Esophagus muscularis mucosa (tissue), 4 donors: ENCODE measurements at places on chromosomes 2 and 18. TPM values are rescaled to one million over a fixed set of nuclear protein-coding genes. Genes with fewer than 3 reads are reported as not detected.

DNA sequence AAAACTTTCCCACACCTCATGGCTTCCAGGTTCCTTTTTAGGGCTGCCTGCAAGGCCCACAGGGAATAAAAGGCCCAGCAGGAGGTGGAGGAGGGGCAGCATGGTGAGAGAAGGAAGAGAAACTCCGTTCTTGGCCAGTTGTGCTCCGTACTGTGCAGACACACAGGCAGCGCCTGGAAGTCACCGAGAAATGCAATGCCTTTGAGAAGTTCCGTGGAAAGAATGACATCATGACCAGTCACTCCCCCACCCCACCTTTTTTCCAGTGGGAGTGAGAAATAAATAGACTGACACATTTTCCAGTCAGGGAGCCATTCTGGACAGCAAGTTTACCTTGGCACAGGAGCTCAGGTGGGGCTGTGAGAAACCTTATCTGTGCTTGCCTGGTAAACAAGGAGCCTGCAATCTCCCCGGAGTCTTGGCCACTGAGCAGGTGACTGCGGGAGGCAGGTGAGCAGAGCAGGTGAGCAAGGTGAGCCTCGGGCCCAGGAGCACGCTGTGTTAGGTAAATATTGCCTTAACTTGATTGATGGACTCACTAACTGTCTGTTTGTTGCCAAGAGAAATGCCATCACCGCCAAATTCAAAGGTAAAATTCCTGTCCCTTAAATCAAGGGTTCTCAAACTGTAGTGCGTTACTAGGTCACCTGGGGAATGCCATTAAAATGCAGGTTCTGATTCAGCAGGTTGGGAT lies 13.5 kb upstream of the LBH start:
- no peaks in the 10 kb centered on the region for H3K27me3 ChIP-seq
- no peak overlapping the region for H3K4me3 ChIP-seq
- H3K4me1 ChIP-seq: peaks cover 10% of the 10 kb centered on the region
- DNase-seq: no peak

Gene DHRS9
- total RNA-seq: not detected

Gene MYO3B
- 0.06 TPM for total RNA-seq

Gene DUSP2
- 5.5 TPM for total RNA-seq

GRCh38 chr2:110869472-110870446 lies 137.4 kb downstream of the ACOXL start:
- peak; percentile 81 for DNase-seq
- H3K27ac ChIP-seq: no peak overlapping the region
- no peak overlapping the region for H3K4me3 ChIP-seq
- no peaks in the 10 kb centered on the region for H3K4me1 ChIP-seq
- H3K27me3 ChIP-seq: peaks cover 9% of the 10 kb centered on the region

Gene KIF1A
- total RNA-seq: 3.9 TPM

DNA sequence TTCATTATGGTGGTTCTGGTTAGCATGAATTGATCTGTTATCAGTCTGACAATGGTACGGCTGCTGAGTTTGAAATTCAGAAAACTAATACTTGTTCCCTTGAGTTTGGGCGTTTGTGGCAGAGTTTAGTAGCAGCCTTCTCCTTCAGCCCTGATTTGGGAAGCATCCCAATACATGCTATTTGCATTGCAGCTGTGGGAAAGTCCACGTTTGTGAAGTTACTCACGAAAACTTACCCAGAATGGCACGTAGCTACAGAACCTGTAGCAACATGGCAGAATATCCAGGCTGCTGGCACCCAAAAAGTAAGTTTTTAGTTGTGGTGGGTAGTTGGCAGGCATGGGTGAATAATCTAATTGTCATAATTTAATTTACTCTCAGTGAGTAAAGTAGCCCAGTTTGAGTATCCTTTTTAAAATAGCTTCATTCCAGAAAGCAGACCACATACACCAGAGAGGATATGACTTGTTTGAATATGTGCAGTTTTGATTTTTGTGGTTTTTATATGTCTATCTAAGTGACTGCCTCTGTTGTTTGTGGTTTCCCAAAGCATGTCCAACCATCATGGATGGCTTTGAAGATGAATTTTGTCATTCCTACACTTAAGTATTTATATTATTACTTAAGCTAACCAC lies 12.2 kb downstream of the DGUOK start:
- H3K36me3 ChIP-seq: peaks cover under 1% of the 10 kb centered on the region
- DNase-seq: no peak
- no peak overlapping the region for H3K4me3 ChIP-seq
- peaks cover 41% of the 10 kb centered on the region for H3K4me1 ChIP-seq

DNA sequence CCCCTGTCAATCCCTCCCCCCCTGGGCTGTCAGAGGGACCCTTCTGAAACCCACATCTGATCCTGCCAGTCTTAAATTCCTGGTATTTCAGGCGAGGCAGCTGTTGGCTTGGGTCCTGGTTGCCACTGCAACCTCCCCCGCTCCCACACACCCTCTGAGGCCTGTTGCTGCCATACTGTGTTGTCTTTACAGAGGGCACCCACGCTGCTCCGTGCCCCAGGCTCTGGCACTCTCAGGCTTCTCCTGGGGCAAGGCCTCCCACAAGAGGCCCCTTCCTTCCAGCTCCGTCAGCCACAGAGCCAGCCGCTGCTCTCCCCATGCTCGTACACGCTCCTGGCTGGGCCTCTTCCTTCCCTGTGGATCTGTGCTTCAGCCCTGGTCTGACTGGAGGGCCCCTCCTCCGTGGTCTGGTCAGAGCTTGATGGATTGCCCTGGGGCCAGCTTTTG lies 8.6 kb downstream of the CABLES1 start:
- peaks cover 13% of the 10 kb centered on the region for H3K27me3 ChIP-seq
- H3K36me3 ChIP-seq: no peaks in the 10 kb centered on the region
- peak overlapping the region; percentile 63 for H3K27ac ChIP-seq
- H3K4me3 ChIP-seq: no peak overlapping the region
- DNase-seq: no peak

GRCh38 chr2:162574615-162575452 lies 230.9 kb downstream of the GCA start:
- no peaks in the 10 kb centered on the region for H3K36me3 ChIP-seq
- H3K27ac ChIP-seq: no peak overlapping the region
- peaks cover 18% of the 10 kb centered on the region for H3K4me1 ChIP-seq
- no peak overlapping the region for H3K4me3 ChIP-seq
- DNase-seq: no peak
- no peaks in the 10 kb centered on the region for H3K27me3 ChIP-seq

DNA sequence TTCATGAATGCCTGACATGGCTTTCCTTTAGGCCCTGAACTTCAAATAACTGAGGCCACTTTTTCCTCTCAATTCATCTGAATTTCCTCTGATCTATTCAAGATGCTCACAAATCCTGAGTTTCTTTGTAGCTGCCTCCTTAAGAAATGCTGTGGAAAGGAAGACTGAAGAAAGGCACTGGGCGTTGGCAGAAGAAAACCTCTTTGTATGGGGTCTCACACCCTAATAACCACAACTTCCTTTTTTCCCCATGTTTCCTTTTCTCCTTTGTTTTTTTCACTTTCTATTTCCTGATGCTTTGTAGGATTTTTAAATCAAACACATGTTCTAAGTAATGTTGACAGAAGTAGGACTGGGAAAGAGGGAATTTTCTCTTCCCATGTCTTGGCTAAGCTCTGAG lies 447.4 kb downstream of the CMPK2 start:
- H3K4me1 ChIP-seq: no peaks in the 10 kb centered on the region
- DNase-seq: no peak
- H3K4me3 ChIP-seq: no peak overlapping the region
- H3K27ac ChIP-seq: no peak overlapping the region

Gene VWA3B
- not detected for total RNA-seq

- no peak overlapping the region for H3K27ac ChIP-seq
- peaks cover 3% of the 10 kb centered on the region for H3K27me3 ChIP-seq
- H3K4me3 ChIP-seq: no peak overlapping the region
- DNase-seq: peak; percentile 45
- H3K36me3 ChIP-seq: no peaks in the 10 kb centered on the region
- no peaks in the 10 kb centered on the region for H3K4me1 ChIP-seq
Observed at GRCh38 chr2:96075199-96075771, 40.6 kb upstream of the GPAT2 start.

Gene SERPINB12
- not detected for total RNA-seq

Gene UGT1A5
- total RNA-seq: not detected

GRCh38 chr2:38791744-38792143 lies 13.7 kb downstream of the GEMIN6 start:
- no peaks in the 10 kb centered on the region for H3K27me3 ChIP-seq
- no peaks in the 10 kb centered on the region for H3K4me1 ChIP-seq
- H3K27ac ChIP-seq: no peak overlapping the region
- DNase-seq: no peak
- no peak overlapping the region for H3K4me3 ChIP-seq
- no peaks in the 10 kb centered on the region for H3K36me3 ChIP-seq

Gene ABCB11
- total RNA-seq: not detected

DNA sequence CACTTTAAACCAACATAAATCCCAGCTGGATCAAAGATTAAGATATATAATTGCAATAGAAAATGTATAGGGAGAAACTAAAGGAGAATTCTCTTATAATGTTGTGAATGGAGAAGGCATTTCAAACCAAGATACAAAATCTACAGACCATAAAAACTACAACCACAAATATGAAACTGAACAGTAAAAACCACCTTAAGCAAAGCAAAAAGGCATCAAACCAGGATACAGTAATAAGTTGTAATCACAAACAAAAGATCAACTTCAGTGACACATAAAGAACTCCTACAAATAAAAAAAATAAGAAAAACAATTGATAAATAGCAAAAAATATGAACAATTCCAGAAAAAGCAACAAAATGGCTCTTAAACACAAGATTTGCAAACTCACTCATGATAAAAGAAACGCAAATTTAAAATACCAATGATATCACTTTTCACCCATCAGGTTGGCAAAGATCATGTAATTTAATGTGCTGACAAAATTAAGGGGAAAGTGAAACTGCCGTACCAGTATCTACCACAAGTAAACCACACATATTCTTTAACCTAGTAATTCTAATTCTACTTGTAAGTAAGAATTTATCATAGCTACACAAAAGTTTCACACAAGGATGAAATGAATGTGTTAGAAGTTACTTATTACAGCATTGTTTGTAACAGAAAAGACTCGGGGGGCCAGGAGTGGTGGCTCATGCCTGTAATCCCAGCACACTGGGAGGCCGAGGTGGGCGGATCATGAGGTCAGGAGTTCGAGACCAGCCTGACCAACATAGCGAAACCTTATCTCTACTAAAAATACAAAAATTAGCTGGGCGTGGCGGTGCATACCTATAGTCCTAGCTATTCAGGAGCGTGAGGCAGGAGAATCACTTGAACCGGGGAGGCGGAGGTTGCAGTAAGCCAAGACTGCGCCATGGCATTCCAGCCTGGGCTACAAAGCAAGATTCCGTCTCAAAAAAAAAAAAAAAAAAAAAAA lies 101.9 kb downstream of the USP34 start:
- no peaks in the 10 kb centered on the region for H3K4me1 ChIP-seq
- H3K27me3 ChIP-seq: no peaks in the 10 kb centered on the region
- no peak for DNase-seq
- no peak overlapping the region for H3K27ac ChIP-seq
- H3K36me3 ChIP-seq: peaks cover 25% of the 10 kb centered on the region

GRCh38 chr2:178152033-178152432 lies 39.8 kb downstream of the RBM45 start:
- H3K4me1 ChIP-seq: no peaks in the 10 kb centered on the region
- H3K27me3 ChIP-seq: no peaks in the 10 kb centered on the region
- no peak overlapping the region for H3K27ac ChIP-seq
- H3K4me3 ChIP-seq: no peak overlapping the region
- H3K36me3 ChIP-seq: no peaks in the 10 kb centered on the region

Gene MATN3
- 1.3 TPM for total RNA-seq

GRCh38 chr2:149972066-149972465 lies 384.5 kb upstream of the MMADHC start:
- no peak overlapping the region for H3K27ac ChIP-seq
- H3K36me3 ChIP-seq: no peaks in the 10 kb centered on the region
- no peaks in the 10 kb centered on the region for H3K4me1 ChIP-seq
- no peaks in the 10 kb centered on the region for H3K27me3 ChIP-seq
- no peak for DNase-seq

DNA sequence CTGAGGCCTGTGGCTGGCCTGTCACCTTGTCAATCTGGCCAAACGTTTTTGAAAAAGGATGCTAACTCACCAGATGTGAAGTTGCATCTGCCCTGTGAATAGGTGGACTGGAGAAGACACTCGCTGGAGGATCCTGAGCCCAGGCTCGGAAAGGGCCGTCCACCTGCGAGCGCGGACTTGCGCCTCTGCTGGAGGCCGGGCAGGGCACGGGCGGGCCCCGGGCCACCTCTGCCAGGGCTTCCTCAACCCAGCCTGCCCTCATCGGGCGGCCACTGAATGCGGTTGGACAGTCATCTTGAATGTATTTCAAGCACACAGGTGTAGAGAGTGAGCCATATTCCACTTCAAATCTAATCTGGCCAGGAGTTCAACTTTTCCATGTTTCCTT lies 83.9 kb downstream of the FAM210A start:
- peaks cover 12% of the 10 kb centered on the region for H3K36me3 ChIP-seq
- no peak overlapping the region for H3K4me3 ChIP-seq
- peak overlapping the region; percentile 67 for H3K27ac ChIP-seq
- no peak for DNase-seq
- no peaks in the 10 kb centered on the region for H3K27me3 ChIP-seq

GRCh38 chr2:183117226-183117625 lies 7.0 kb upstream of the NUP35 start:
- H3K4me3 ChIP-seq: no peak overlapping the region
- no peak overlapping the region for H3K27ac ChIP-seq
- H3K36me3 ChIP-seq: no peaks in the 10 kb centered on the region
- DNase-seq: no peak

DNA sequence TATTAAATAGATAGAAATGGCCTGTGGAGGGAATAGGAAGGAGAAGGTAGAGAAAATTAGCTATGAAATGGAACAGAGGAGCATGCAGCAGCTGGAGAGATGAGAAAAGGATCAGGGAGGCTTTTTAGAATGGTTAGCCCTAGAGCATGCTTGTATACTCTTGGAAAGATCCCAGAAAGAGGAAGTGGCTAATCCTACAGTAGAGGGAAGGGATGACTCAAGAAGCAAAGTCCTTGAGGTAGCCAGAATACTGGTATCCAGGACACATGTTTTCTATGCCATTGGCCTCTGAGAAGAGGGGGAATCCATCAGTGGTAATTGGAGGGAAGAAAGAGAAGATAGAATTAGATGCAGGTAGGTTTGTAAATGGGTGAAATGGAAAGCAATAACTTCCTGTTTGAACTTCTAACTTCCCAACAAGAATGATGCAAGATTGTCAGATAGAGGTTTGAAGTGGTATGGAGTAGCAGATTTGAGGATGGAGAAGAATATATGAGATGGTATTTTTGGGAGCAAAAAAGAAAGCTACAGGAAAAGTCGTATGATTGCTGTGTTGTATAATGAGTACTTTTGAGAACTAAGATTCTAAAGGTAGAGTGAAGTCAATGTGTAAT lies 17.1 kb upstream of the OSBPL6 start:
- H3K36me3 ChIP-seq: no peaks in the 10 kb centered on the region
- H3K4me3 ChIP-seq: no peak overlapping the region
- H3K27me3 ChIP-seq: no peaks in the 10 kb centered on the region
- H3K4me1 ChIP-seq: no peaks in the 10 kb centered on the region
- no peak overlapping the region for H3K27ac ChIP-seq
- no peak for DNase-seq
